ENCODE measurements at places on chromosomes 2 and 18.
A peak's percentile ranks its signal among the peaks of the same experiment; 100 is the strongest.

- DNase-seq: no peak
Observed at GRCh38 chr2:41000374-41000773, 548.5 kb upstream of the SLC8A1 start.

GRCh38 chr2:205984381-205984780 lies 101.6 kb downstream of the INO80D start:
- no peak for DNase-seq

DNA sequence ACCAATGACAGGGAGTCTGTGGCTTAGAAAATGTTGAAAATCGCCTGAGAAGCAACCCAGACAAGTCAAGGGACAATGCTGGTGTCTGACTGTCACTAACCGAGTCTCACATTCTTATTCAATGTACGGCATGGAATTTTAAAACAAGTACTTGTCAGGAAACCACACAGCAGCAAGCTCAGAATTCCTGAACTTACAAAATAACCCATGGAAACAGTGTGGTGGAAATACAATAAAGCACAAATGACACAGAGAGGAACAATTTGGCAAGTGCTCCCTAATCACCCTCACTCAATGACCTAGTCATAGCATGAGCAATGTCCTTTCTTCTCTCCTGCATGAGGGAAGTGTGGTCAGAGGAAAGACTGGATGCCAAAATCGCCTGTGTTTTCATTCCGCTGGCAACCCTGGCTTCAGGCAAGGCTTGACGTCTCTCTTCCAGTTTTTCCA lies 154.0 kb downstream of the SATB2 start:
- peak; percentile 90 for DNase-seq

DNA sequence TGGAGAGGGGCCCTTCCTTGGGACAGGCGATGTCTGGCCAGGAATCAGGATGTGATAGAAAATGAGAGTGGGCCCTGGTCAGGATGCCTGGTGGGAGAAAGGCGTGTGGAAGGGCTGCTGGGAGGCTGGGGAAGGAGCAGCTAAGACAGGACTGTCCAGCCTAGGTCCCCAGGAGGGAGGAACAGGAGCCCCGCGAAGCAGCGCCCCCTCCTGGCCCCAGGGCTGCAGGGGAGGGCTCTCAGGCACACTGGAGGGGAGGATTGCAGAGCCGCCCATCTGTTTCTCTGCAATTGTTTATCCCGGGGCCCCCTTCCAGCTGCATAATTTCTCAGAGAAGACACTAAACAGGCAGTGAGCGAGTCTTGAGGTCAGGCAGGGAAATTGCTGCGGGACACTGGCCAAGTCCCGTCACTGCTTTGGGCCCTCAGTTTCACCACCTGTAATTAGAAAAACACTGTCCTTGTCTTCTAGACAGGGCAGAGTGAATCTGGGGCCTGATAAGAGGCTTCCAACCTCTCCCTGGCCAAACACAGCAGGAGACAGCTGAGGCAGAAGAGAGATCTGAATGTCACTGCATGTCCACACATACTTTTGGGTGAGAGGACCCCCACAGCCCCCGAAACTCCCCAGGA lies 3.9 kb upstream of the NPPC start:
- DNase-seq: peak; percentile 19

DNA sequence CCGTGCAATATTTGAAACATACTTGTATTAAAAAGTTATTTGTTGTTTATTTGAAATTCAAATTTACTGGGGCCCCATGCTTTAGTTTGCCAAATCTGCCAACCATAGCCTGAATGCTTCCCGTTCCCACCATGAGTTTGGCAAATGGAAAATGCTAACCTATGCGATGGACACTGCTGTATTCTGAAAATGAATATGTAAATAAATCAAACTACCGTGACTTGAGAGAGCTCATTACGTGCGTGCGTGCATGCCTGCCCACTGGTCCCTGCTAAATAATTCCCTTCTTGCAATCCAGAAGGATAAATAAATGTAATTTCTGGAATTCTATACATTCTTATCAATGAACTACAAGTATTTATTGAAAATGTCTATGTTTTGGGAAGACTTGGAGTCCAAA lies 3.2 kb downstream of the BOD1L2 start:
- DNase-seq: no peak

DNA sequence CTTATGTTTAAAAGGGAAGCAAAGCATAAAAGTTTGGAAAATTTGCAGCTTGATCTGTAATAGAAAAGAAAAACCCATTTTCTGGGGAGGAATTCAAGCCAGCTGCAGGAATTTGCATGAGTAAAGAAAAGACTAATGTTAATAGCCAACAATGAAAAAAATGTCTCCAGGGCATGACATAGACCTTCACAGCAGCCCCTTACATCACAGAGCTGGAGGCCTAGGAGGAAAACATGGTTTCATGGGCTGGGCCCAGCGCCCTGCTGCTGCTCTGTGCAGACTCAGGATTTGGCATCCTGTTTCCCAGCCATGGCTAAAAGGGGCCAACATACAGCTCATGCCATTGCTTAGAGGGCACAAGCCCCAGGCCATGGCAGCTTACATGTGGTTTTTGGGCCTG lies 411.6 kb upstream of the MC4R start:
- DNase-seq: no peak

GRCh38 chr18:57942493-57942892 lies 101.5 kb upstream of the NEDD4L start:
- DNase-seq: no peak

- no peak for DNase-seq
Observed at GRCh38 chr18:70553245-70553935, 264.5 kb downstream of the SOCS6 start.

- DNase-seq: no peak
Observed at GRCh38 chr2:71070294-71071093, 2.0 kb downstream of the NAGK start.

DNA sequence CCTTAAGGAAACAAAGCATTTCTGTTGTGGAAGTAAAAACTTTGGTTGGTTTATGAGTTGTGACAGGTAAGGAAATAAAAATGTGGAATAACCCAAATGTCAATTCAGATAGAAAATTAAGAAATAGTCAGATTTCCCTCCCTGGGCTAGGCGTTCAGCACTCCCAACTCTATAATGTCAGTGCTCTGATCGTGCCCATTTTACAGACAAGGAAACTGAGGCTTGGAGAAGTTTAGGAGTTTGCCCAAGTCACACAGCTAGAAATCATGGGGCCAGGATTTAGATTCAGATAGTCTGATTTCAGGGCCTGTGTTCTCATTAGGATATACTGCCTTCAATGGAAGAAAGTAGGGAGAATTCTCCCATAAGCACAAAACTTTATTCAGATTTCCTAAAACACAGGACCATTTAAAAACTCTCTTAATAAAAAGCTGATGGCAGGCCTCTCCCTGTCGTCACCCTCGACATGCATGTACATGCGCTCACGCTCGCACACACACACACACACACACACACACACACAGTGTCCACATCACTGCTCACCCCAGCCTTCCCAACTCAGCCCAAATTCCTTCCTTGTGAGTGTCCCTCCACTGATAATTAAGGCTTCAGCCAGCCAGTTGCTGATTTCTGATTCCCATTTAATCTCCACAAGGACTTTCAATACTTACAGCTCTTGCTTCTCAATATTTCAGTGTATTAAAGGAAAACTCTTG lies 49.1 kb upstream of the SLC14A2 start:
- DNase-seq: no peak

- DNase-seq: no peak
Observed at GRCh38 chr2:46679761-46680160, 200.4 kb downstream of the TMEM247 start.

GRCh38 chr2:186503827-186504606 lies 18.0 kb downstream of the ZC3H15 start:
- no peak for DNase-seq

GRCh38 chr2:206708286-206708685 lies 9.9 kb downstream of the DYTN start:
- DNase-seq: no peak

DNA sequence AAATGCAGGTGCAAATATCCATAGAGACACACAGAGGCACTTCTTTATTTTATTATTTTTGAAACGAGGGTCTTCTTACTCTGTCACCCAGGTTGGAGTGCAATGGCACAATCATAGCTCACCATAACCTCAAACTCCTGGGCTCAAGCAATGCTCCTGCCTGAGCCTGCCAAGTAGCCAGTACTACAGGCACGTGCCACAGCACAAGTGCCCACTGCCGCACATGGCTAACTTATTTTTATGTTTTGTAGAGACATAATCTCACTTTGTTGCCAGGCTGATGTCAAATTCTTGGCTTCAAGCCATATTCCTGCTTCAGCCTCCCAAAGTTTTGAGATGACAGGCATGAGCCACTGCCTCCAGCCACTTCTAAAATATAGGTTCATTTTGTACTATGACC lies 537.6 kb downstream of the THSD7B start:
- DNase-seq: no peak

DNA sequence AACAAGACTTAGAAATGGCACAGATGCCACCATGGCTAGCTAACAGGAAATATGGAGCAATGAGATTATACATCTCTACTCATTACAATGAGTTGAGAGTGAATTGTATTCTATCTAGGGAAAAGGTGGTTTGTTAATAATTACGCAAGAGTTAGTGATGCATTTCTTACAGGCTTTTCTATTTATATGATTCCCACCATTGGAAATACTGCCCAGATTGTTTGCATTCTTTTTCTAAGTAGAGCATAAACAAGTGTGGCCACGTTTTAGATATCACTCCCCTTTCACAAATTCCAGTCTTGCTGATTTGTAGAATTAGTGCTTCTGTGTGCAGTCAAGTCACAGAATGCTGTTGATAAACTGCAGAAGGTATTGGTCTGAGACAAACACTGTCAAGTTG lies 56.6 kb downstream of the ZNF804A start:
- DNase-seq: no peak

- DNase-seq: peak; percentile 72
Observed at GRCh38 chr18:12657684-12658425, at the start of gene SPIRE1. Gene SPIRE1, minus strand, starts transcription at chr18:12658107. Its CDS starts 241 bp downstream, at chr18:12657866.

GRCh38 chr2:227411320-227411989 lies 23.7 kb upstream of the SCYGR1 start:
- no peak for DNase-seq

DNA sequence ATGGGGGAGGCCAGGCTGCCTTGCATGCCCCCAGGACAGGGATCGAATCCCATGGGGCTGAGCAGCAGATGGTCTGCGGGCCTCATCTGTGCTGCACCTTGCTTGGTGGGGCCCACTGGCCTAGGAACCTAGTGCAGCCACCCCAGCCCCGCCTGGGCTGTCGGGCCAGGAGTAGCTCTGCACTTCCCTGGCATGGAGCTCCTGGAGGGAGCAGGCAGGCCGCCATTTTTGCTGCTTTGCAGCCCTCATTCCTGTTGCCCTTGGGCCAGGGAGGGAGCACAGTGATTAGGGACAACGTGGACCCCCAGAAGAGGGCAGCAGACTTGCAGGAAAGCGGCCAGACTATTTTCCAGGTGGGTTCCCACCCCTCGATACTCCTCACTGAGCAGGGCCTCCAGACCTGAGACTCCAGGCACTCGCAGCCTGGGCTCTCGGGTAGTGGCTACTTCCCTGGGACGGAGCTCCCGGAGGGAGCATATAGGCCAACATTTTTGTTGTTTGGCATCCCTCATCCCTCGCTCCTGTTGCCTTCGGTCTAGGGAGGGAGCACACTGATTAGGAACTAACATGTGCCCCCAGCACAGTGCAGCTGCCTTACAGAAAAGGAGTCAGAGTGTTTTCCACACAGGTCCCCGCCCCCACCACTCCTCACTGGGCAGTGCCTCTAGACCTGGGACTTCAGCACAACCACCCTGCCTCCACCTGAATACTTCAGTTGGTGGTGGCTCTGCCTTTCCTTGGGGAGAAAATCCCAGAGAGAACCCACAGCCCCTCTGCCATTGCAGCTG lies 99.5 kb downstream of the MAIP1 start:
- DNase-seq: no peak

DNA sequence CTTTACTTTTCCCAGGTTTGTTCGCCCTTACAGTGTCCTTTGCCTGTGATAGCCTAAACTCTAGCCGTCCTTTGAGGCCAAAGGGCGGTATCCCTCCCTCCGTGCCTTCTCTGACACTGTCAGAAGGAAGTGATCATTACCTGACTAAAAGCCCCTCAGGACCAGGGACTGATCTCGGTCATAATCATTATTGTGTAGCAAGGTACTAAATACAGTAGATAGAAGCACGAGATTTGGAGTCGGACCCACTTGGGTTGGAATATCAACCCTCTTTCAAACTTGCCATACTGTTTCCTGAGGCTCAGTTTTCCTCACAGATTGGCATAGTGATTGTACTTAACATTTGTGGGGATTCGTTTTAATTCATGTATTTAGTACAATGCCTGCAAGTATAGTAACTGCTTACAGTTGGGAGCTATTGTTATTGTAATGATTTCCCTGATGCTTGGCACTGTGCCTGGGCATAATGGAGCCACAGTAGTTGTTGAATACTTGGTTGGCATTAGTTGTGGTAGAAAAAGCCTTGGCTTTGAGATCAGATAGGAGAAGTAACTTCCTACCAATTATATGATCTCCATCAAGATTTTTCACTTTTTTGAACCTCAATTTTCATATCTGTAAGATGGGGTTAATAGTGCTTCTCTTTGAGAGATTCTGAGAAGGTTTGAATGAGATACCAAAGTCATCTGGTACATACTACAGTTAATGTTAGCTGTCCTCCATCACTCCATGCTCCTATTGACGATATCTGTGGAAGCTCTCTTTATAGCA lies 836 bp downstream of the STK11IP start:
- peak; percentile 22 for DNase-seq

GRCh38 chr2:3522961-3523421 lies 3.7 kb upstream of the ADI1 start:
- no peak for DNase-seq

DNA sequence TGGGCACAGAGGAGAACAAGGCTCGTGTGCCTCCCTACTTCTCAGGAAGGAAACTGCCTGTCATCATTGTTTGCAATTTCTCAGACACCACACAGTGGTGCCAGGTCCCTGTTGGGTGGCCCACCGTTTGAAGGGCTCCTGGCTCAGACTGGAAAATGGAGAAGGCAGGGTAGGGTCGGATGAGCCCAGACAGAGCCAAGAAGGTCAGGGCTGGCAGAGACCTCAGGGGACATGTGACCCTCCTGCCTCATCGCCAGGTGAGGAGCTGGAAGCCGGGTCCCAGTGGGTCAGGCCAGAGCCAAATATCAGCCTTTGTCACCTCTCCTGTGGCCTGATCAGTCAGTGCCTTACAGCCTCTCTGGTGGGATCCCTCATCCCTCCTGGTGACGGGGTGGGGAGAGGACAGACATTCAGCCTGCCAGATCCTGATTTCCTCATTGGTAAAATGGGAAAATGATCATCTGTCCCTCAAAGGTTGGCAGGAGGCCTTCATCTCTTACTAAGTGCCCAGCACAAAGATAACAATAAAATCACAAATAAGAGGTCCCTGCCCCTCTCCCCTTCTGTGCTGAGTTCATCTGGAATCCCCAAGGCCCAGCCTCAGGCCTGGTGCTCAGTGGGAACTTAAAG lies 117.6 kb downstream of the CAPN13 start:
- DNase-seq: no peak

DNA sequence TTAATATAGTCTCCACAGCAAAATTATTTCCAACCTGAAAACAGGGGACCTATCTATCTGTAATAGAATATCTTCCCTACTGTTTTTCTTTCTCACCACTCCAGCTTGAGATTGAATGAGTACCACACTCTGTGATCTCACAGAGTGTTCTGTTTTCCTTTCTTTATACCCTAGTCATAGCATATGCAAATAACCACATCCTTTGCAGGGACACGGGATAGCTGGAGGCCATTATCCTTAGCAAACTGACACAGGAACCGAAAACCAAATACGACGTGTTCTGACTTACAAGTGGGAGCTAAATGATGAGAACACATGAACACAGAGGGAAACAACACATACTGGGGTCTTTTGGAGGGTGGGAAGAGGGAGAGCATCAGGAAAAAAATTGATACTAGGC lies 224.7 kb downstream of the SLC8A1 start:
- DNase-seq: no peak

GRCh38 chr18:74126684-74127655 lies 20.7 kb downstream of the FBXO15 start:
- no peak for DNase-seq

- no peak for DNase-seq
Observed at GRCh38 chr18:23852236-23853045, 162.1 kb upstream of the TTC39C start.

All from MG63 (cell line).